HFFc6 (cell line): ENCODE measurements at places on chromosomes 5 and 9.
A peak's percentile ranks its signal among the peaks of the same experiment; 100 is the strongest.

GRCh38 chr9:34158362-34158869, 20.4 kb upstream of the UBAP1 start:
- peak; percentile 74 for DNase-seq

DNA sequence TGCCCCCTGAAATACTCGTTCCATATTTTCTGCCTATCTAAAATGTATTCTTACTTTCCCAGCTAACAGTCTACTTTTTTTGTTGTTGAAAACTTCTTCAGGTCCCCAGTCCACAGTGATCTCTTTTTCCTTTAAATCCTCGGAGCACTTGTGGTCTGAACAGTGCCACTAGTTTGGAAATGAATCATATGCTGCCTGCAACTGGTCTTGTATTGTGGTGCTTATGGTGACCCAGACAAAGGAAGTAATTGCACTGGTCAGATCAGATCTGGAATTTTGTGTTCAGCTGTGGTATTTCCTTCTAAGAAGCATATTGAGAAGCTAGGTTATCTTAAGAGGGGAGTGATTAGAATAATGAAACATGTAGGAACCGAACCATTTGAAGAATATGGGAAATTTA, 2.9 kb downstream of the UNC13B start:
- DNase-seq: peak; percentile 65

DNA sequence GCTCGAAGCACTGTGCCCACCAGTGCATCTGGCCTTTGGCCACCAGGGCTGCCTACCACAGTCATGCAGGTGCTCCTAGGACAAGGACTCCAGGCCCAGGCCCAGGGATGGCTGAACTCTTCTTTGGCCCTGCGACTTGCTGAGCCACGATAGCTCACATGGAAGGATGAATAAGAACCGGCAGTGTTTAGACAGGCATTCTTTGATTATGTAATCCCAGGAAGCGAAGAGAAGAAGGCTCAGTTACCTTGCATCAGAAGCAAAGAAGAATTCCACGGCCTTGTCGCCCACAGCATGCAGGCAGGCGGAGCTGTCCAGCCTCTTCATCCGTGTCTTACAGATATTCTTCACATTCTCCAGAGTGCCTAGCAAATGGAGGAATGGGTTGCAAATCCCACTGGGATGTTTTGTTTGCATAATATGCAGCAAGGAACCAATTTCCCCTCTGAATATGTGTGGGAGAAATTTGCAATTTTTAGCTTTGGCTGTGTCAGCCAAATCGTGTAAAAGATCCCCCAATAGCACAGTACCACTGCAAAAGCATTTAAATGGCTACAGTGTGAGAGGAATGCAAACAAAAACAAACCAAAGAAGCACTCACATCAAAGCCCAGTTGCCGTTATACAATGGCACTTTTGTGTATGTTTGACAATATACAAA, 29.1 kb downstream of the GFPT2 start:
- peak; percentile 50 for DNase-seq

DNA sequence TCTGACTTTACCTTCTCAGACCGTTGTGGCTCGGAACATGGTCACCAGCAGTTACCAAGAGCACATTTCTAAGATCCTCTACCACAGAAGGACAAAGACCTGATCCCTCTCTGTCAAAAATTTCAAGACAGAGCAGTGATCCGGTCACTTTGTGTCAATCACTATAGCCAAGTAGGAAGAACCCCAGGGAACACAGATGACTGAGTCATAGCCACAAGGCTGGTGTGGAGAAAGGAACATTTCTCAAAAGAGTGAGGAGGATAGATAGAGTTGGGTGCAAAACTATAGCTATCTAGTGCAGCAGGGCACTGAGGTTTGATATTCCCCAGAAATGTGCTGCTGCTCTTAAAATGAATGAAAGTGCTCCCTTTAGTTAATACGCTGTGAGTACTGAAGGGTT, 130.7 kb upstream of the SMIM23 start:
- DNase-seq: no peak

- no peak for DNase-seq
These were observed 337.8 kb downstream of the GADD45G start for GRCh38 chr9:89942643-89943042.

DNA sequence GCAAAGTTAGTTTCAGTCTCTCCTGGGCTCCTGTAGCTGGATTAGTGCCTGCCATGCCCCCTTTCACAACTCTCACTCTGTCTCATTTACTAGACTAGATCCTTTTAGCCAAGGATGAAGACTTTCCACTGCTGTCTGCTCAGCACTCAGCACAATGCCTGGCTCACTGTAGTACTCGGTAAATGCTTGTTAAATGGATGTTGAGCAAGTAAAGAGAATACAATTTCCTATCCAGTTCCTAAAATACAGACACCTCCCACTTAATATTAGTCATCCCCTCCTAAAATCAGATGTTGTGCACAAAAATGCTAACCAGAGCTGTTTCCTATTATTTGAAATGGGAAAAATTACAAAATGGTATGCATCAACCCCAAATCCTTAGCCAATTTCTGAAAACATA, 195.8 kb downstream of the SREK1 start:
- no peak for DNase-seq

DNA sequence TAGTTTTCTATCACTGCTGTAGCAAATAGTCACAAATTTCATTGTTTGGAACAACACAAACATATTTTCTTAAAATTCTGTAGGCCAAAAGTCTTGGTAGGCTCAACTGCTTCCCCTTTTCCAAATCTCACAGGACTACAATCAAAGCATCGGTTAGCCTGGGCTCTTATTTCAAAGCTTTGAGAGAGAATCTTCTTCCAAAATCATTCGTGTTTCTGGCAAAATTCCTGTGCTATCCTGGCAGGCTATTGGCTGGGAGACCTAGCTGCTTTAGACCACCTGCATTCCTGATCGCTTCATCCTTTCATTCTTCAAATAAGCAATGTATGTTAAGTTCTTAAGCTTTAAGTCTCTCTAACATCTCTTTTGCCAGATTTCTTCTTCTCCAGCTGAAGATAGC, 629.8 kb upstream of the CDH18 start:
- DNase-seq: no peak

DNA sequence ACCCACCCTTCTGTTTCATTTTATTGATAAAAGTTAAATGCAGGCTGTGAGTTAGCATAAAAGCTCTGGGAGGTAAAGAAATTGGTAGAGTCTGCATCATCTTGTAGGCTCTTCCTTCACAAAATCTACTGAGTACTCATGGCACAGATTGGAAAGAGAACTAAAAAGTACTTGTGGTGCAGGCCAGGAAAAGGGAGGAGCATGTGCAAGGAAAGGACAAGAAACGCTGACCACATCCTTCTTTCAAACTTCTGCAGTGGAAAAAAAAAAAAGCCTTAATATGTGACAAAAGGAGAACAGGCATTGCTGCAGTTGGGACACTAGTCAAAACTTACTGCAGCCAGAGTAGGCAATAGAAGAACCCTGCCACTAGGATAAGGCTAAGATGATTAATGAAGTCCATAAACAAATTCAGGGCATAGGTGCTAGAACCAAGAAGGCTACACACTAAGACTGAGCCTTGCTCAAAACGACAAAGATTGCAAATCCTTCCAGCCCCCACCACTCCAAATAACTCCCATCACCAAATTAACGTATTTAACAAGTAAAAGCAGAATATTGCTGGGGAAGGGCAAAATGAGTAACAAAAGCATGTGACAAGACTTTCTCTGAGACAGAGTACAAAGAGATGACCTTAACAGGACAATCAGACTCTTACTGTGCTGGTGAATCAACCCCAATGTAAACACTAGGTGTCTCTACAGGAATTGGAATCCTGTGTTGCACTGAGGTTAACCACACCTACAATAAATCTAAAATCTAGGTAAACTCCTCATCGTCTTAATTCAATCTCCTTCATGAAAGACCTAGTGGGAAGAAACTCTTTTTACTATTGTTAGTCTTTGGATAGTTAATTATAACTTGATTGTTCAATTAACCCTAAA, 1024.8 kb downstream of the TLE1 start:
- no peak for DNase-seq

DNA sequence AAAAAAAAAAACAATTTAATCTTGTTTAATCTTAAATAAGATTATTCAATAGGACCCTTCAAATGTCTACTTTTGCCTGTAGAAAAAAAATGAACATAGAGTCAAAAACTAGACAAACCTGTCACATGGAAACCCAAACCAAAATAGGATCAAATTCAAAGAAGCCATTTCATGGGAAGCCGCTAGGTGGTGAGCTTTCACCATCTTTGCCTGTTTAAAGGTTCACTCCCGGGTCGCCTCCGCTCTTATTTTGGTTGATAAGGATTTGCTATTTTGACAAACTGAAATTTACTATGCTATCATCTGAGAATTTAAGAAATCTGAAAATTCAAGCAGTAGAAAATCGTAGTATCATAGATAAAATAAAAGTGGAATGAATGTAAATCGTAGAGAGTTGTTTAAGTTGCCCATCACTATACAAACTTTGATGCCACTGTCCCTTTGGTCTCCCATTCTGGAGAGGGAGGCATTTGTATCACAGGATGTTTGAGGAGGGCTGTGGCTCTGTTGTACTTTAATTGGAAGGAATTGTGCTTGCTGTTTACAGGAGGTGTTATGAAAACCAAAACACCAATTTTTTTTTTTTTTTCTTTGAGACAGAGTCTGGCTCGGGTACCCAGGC, 43.5 kb upstream of the DNAH5 start:
- peak; percentile 59 for DNase-seq

GRCh38 chr9:127769929-127770582, 8.4 kb downstream of the SH2D3C start:
- no peak for DNase-seq

DNA sequence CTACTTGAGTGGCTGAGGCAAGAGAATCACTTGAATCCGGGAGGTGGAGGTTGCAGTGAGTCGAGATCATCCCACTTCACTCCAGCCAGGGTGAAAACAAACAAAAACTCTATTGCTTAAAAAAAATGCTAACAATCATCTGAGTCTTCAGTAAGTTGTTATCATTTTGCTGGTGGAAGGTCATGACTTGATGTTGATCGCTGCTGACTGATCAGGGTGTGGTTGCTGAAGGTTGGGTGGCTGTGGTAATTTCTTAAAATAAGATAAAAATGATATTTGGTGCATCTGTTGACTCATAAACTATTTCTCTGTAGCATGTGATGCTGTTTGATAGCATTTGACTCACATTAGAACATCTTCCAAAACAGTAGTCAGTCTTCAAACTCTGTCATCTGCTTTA, 349.4 kb upstream of the PAPPA start:
- no peak for DNase-seq

DNA sequence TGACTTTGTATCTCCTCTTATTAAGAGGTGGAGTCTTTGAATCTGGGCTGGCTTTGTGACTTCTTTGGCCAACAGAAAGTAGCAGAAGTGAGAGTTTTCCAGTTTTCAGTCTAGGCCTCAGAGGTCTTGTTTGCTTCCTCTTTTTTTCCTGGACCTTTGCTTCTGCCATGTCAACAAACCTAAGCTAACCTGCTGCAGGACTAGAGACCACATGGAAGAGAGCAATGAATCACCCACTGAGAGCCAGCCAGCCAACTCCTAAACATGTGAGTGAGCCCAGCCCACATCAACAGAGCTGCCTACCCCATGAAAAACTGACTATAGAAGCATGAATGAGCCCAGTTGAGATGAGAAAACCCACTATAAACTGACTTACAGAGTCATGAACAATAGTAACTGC, 29.9 kb downstream of the MRPL22 start:
- DNase-seq: peak; percentile 14

DNA sequence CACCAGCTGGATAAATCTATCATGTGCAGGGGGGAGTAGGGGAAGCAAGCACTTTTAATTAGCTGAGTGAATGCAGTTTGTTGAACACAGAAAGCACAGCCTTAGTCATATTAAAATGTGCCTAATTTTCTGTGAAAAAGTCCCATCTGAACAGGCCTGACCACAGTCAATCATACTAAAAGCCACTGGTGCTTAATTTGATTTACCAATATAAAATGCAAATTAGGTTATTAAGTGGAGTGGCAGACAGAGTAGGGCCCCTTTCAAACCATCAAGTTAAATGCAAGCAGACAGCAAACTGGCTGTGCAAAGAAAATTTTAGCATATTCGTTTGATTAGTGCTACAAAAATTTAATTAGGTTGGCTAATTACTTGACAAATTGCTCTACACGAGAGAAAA, 176.1 kb downstream of the ISL1 start:
- no peak for DNase-seq

DNA sequence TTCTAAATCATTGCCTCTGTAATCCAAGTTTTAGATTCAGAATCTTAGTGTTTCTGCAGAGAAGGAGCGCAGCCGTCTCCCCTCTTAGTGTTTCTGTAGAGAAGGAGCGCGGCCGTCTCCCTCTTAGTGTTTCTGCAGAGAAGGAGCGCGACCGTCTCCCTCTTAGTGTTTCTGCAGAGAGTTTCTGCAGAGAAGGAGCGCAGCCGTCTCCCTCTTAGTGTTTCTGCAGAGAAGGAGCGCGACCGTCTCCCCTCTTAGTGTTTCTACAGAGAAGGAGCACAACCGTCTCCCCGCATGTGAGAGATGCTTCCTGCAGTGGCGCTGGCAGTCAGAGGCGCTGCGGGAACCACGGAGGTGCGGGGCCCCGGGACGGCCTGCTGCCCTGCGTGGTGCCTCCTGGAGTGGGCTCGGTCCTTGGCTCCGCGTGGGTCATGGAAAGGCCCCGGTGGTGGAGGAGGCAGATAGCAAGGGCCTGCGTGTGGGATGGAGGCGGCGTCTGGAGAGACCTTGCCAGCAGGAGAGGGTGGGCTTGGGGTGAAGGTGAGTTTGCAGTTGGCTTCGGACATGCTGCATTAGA, 10.9 kb downstream of the CEP72 start:
- no peak for DNase-seq

DNA sequence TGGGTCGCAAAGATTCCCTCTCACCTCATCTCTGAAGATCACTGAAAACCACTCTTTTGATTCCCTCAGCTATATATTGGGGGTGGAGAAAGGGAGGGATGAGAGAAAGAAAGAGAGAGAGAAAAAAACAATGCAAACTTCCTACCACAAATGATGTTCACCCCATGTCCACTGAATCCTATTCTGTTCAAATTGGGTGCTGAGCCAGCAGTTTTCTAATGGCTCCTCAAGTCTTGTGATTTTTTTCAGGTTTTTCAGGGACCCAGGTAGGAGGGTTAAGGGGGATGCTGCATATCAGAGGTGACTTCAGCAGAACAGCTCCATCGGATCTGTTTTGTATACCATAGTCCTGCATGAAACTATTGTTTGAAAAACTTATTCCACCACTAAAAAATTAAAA, 95.9 kb downstream of the SH3TC2 start:
- no peak for DNase-seq

DNA sequence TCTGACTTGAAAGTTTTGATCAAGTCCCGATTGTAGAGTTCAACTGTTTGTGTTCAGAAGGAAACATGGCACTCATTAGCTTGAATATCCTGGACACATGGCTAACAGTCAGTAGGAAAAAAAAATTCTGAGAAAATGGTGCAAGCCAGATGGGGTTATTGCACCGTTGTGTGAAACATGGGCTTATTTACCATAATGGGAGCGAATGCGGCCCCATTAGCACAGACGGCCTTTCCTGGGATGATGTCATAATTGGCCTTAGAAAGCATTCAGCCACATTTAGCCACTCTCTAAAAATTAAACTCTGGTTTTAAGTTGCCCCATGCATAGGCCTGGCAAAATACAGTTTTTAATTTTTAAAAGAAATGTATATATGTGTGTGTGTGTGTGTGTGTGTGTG, 112.1 kb downstream of the IRX2 start:
- DNase-seq: no peak

GRCh38 chr5:31096238-31096865, 97.1 kb upstream of the CDH6 start:
- DNase-seq: no peak

- DNase-seq: no peak
These were observed 39.3 kb downstream of the GARNL3 start for GRCh38 chr9:127303830-127304229.
